SK-N-SH (cell line): ENCODE measurements at places on chromosomes 5 and 9. TPM values are rescaled to one million over a fixed set of nuclear protein-coding genes. Genes with fewer than 3 reads are reported as not detected.

DNA sequence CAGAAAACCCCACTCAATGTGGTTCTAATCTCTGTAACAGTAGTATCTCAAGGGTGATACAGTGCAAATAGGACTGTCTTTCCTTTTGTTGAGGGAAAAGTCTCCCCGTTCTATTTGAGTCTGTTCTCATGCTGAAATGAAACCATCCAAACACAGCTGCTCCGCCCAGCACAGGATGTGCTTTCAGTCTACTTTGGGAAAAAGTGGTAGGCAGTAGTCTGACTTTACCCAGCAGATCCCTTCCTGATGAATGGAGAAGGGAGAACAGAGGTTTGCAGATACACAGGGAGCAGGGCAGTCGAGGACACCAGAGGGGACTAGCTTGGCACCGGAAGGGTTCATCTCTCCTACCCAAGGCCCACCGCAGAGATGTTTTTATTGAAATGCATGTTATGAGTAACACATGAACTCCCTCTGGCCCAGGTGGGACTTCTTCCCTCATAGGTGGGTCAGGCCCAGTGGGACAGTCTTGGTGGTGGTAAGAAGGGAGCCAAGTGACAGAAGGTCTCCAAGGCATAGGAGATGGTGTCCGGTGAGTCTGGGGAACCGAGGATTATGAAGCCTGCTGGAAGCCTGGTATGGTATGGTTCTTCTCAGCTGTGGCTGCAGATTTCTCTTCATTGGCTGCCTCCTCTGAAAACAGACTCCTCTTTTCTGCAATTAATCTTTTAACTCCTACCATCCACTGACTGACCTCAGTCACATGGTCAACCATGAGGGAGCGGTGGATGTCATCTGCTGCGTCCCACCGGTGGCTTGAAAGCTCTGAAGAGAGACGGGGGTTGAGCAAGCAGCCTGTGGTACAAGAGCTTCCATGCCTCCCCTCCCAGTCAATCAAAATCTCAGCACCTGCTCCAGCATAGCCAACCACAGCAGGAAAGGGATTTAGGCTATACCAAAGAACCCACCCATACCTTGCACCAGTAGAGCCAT lies 3.0 kb downstream of the EIF4EBP3 start:
- peaks cover 49% of the 10 kb centered on the region for H3K4me1 ChIP-seq
- no peak overlapping the region for H3K4me3 ChIP-seq
- H3K36me3 ChIP-seq, result peaks cover 21% of the 10 kb centered on the region
- peak overlapping the region; percentile 32; the same call in 1 of the 2 replicates for H3K27ac ChIP-seq
- DNase-seq, result no peak

DNA sequence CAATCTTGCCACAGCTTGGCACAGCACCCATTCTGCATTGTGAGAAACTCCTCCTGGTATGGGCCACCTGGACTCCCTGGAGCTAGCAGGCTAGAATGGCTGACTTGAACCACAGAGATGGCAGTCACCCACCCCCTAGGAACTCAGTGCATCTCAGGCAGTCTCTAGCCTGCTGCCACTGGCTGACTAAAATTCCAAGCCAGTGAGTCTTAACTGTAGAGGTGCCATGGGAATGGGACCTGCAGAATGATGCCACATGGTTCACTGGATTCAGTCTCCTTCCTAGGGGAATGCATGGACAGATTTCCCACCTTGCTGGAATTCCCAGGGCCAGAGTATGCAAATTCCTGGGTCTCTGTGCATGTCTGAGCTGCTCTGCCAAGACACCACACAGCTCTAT lies 382.9 kb downstream of the MAN2A1 start:
- DNase-seq, result no peak
- H3K4me1 ChIP-seq, result no peaks in the 10 kb centered on the region
- no peaks in the 10 kb centered on the region for H3K27me3 ChIP-seq
- H3K27ac ChIP-seq, result no peak overlapping the region
- H3K36me3 ChIP-seq, result no peaks in the 10 kb centered on the region

- no peak overlapping the region for H3K27ac ChIP-seq
- no peak for DNase-seq
- H3K4me3 ChIP-seq, result no peak overlapping the region
- no peaks in the 10 kb centered on the region for H3K36me3 ChIP-seq
- H3K4me1 ChIP-seq, result no peaks in the 10 kb centered on the region; the same call in 1 of the 2 replicates
These were observed 19.8 kb downstream of the STRBP start for GRCh38 chr9:123248630-123249029.

DNA sequence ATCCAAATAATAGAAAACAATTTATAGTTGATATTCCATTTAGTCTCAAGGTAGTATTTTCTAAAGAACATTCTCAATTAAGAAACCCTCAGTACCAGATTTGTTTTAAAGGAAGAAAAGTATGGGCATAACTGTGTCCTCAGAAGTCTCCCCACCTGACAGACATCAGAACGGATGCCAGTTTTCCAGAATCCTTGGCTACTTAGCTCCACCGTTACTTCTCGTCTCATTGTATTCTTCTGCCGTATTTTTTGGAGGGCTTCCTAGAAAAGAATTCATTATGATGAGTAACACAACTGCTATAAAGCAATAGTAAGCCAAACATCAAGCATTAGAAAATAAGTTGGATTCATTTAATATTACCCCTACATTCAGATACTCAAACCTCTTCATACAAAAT lies 67.8 kb downstream of the DROSHA start:
- no peak overlapping the region for H3K27ac ChIP-seq
- no peak overlapping the region for H3K4me3 ChIP-seq
- H3K27me3 ChIP-seq, result no peaks in the 10 kb centered on the region
- H3K4me1 ChIP-seq, result no peaks in the 10 kb centered on the region
- DNase-seq, result no peak
- H3K36me3 ChIP-seq, result peaks cover 80% of the 10 kb centered on the region

GRCh38 chr5:142132916-142133315 lies 24.3 kb downstream of the NDFIP1 start:
- DNase-seq, result no peak
- H3K4me1 ChIP-seq, result no peaks in the 10 kb centered on the region; the same call in 1 of the 2 replicates
- H3K4me3 ChIP-seq, result no peak overlapping the region
- no peaks in the 10 kb centered on the region for H3K27me3 ChIP-seq

DNA sequence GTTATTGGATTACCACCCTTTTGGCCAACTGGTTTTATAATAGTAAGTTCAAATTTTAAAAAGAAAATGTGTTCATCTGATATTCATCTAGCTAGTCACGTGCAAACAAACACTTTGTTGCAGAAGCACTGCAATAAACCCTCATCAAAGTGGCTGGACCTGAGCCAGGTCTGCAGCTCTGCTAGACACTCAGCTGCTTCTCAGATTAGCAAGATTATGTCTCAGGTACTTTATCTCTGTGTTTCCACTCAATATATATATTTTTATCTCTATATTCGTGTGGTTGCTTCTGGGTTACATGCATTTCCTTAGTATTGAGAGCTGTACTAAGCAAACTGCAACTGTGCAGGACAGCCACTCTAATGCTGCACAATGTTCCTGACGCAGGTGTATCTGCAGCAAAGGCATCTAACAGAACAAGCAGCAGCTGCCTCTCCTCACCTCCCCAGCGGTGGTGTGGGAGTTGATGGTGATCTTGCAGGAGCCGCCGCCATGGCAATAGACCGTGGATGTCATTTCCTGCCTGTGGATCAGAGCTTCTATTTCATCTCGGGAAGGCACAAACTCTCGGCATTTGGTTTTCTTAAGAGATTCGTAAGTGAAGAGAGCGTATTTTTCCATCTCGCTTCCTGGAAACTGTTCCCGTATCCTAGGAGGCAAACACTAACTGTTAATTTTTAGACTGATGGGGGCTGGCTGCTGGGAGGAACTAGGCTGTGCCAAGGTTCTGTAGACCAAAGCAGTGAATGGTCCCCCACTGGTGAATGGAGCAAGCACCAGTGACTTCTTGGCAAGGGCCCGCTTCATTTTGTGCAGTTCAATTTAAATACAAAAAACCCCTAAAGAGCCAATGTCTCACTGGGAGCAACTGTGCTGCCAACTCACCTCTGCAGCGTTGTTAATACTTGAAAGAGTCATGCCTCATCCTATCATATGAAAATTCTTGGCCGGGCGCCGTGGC lies 56.7 kb upstream of the RETREG1 start:
- no peak overlapping the region for H3K27ac ChIP-seq
- no peak for DNase-seq
- peaks cover 7% of the 10 kb centered on the region for H3K4me1 ChIP-seq
- peaks cover 13% of the 10 kb centered on the region; the same call in 1 of the 2 replicates for H3K36me3 ChIP-seq
- no peaks in the 10 kb centered on the region for H3K27me3 ChIP-seq

- H3K4me1 ChIP-seq, result no peaks in the 10 kb centered on the region; the same call in 1 of the 2 replicates
- H3K27ac ChIP-seq, result no peak overlapping the region
- no peak overlapping the region for H3K4me3 ChIP-seq
- DNase-seq, result no peak
- no peaks in the 10 kb centered on the region for H3K27me3 ChIP-seq
These were observed 80.8 kb upstream of the OSMR start for GRCh38 chr5:38764937-38765391.

Gene IFNA8
- not detected in 2 replicates for polyA plus RNA-seq

Gene RUSC2
- polyA plus RNA-seq, result 14.5 and 15.0 TPM in 2 replicates

Gene RNF14
- 24.5 and 26.3 TPM in 2 replicates for polyA plus RNA-seq

Gene NTNG2
- 5.1 and 6.1 TPM in 2 replicates for polyA plus RNA-seq
